ENCODE measurements at places on chromosomes 7 and 10.

DNA sequence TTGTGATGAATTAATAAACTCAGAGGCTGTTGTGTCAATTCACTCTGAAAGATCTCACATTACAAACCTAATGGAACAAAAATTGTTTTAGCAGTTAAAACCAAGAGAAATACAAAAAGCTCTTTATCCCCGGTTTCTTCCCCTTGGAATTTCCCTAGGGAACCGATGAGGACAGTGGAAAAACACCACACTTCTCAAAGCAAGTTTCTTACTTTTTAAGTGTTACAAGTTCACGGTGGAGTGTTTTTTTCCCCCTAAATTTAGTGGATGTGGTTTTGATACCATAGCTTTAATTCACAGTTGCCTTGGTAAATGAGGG lies 10.3 kb downstream of the BAMBI start:
- DNase-seq, result no peak

DNA sequence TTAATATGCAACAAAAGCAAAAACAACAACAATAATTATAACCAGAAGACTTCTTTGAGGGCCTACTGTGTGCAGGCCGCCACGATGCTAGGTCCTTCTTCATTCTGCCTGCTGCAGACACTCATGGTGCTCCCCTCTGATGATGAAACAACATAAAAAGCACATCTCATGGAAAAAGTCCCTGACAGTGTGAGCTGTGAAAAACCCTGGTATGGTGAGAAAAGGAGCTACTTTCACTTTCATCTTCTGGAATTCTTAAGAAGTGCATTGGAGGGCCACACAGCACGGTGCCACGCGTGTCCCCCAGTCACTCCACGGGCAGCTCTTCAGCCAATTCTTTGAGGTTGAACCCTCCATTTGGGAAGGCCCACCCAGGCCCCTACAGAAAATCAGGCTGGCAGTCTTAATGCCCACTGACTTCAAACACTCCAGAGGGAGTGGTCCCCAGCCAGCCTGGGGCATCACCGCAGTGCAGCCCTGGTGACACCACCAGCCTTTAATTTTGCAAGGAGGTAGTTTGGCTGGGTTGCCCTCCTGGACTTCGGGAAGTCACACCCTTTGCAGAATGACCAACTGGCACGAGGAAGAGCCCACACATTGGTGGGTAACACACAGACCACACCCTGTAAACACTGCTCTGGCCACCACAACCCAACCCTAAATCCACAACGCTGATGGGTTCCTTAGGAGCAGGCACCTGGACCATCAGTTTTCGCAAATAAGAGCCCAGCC lies 7.7 kb downstream of the KCNMA1 start:
- DNase-seq, result no peak

DNA sequence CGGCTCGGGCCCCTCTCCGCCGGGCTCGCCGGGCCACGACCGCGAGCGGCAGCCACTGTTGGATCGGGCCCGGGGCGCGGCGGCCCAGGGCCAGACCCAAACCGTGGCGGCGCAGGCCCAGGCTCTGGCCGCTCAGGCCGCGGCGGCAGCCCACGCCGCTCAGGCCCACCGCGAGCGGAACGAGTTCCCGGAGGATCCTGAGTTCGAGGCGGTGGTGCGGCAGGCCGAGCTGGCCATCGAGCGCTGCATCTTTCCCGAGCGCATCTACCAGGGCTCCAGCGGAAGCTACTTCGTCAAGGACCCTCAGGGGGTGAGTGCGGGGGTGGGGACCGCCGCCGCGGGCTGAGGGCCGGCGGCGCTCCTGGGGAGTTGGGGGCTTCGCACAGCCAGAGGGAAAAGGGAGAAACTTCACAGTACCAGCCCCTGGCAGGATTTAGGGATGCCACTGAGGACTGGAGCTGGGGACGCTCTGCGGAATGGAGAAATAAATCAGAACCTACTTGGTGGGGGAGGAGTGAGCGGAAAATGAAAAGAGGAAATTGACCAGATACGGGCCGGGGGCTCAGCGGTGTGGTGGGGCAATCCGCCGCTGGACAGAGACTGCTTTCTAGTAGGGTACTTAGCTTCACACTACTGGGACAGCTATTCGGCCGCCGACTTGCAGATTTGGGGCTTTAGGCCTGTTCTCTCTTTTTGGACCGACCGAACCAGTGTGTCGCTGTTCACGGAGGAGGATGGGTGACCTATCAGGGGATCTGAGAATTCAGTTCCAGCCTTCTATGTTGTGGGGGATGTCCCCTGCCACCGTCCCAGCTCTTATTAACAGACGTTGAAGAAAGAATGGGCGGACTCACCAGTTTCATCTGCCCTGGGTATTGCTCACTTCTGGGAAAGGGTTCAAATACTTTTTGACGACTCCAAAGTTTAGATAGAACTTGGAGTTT lies 669 bp downstream of the PI4K2A start:
- no peak for DNase-seq

- DNase-seq, result peak; percentile 47
Measured at GRCh38 chr7:34823650-34824258, 165.7 kb downstream of the NPSR1 start.

GRCh38 chr7:128777156-128778123 lies 1.8 kb upstream of the OPN1SW start:
- no peak for DNase-seq

- DNase-seq, result no peak
Measured at GRCh38 chr7:107021600-107021999, 22.9 kb upstream of the PRKAR2B start.

DNA sequence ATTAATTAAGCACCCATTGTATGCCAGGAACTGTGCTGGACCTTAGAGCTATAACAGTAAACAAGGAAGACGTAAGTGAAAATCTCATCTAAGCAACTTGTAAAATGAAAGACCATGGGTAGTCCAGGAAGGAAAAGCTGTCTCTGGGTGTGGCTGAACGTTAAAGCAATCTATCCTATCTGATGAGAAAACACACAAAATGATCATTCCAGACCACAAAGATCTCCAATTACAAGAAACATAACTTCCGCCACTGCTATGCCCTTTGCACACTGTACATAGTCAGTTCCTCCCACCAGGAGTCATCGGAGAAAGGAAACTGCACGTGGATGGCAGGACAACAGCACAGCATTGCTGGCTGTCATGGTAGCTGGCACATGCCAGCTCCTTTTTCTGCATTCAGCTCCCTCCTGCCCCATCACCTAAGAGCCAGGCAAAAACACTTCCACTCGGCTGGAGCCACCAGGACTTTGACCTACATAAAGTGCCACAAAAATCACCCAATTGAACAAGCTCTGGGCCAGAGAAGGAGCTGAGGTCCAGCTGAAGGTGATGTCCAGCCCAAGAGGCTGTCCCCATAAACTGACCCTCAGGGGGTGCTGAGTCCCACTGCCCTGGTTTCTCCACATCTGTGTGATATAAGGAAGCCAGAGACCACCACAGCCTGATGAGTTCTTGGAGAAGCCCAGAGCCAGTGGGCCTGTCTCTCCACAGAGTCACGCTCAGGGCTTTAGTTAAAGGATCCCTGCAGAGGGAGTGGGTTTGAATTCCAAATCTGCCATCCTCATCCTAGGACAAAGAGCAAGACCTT lies 56.4 kb downstream of the STEAP1B start:
- DNase-seq, result no peak

DNA sequence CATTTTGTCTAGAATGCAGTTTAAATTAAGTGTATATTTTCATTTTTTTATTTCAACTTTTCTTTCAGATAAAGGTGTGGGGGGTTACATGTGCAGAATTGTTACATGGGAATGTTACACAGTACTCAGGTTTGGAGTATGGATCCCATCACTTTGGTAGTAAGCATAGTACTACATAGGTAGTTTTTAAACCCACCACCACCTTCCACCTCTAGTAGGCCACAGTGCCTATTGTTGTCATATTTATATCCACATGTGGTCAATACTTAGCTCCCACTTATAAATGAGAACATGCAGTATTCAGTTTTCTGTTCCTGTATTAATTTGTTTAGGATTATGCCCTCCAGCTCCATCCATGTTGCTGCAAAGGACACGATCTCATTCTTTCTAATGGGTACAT lies 200.6 kb downstream of the CCDC7 start:
- no peak for DNase-seq

- DNase-seq, result no peak
Measured at GRCh38 chr10:120613180-120613579, 156.2 kb downstream of the PLPP4 start.

- peak; percentile 11 for DNase-seq
Measured at GRCh38 chr10:100998991-100999741, 442 bp upstream of the LZTS2 start.

- peak; percentile 29 for DNase-seq
Measured at GRCh38 chr10:61000769-61001730, 57.1 kb upstream of the RHOBTB1 start.

DNA sequence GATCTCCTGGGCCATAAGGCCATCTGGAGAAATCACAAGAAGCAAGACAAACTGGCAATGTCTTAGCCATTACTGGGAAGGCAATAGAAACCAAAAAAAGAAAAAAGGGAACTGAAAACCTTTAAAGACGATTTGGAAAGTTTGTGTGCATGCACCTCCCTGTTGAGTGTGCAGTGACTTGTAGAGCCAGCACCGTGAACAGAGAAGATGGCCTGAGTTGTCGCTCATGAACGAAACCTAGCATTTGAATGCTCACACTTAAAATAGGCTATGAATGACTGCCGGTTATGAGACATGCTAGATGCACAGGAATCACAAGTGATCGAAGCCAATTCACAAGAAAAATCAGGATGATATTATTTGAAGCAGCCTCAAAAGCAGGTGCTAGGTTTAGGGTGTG lies 151.3 kb upstream of the ADO start:
- DNase-seq, result no peak

DNA sequence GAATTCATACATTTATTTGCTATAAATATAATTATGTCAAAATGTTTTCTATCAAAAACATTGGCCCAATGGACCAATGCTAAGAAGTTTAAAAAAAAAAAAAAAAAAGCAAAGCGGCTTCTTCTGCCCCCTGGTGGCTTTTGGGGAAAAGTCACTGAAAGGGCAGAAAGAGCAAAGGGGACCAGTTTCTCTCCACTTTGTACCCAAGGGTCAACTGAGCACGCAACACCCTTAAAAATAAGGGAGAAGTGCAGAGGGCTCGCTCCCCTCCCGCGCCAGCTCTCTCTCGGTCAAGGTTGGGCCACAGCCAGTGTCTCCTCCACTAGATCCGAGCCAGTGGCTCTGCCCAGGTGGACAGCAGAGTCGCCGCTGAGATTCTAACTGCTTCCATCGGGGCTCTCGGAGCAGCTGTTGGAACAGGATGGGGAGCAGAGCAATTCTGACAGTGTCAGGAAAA lies 136.4 kb upstream of the FGFR2 start:
- no peak for DNase-seq

GRCh38 chr10:70872291-70872690 lies 16.1 kb downstream of the PCBD1 start:
- no peak for DNase-seq

- DNase-seq, result peak; percentile 68
Measured at GRCh38 chr7:110534241-110534931, 556.5 kb upstream of the LRRN3 start.

DNA sequence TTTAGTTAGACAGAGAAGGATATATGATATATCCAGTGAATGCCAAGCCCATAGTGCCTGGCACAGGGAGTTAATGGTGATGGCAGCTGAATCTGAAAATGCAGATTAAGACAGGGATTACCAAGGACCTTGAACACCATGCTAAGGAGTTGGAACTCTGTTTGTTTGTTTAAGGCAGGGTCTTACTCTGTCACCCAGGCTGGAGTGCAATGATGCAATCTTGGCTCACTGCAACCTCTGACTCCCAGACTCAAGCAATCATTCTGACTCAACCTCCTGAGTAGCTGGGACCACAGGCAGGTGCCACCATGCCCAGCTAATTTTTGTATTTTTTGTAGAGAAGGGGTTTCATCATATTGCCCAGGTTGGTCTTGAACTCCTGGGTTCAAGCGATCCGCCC lies 1.6 kb downstream of the AKR1D1 start:
- DNase-seq, result no peak

- no peak for DNase-seq
Measured at GRCh38 chr7:12890586-12890985, 203.2 kb downstream of the ARL4A start.

GRCh38 chr10:48564466-48565160 lies 40.3 kb downstream of the ARHGAP22 start:
- DNase-seq, result no peak

DNA sequence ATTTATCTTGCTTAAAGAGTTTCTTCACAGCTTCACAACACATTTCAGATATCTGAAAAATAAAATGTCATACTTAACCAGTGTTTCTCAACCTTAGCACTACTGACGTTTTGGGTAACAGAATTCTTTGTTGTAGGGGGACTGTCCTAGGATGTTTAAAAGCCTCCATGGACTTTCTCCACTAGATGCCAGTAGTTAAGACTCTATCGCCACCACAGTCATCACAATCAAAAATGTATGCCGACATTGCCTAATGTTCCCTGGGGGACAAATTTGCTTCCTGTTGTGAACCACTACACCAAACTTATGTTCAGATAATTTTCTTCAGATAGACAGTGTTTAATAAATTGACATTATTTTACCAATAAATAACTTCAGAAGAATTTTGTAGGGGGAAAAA lies 13.4 kb downstream of the NOC3L start:
- DNase-seq, result no peak

DNA sequence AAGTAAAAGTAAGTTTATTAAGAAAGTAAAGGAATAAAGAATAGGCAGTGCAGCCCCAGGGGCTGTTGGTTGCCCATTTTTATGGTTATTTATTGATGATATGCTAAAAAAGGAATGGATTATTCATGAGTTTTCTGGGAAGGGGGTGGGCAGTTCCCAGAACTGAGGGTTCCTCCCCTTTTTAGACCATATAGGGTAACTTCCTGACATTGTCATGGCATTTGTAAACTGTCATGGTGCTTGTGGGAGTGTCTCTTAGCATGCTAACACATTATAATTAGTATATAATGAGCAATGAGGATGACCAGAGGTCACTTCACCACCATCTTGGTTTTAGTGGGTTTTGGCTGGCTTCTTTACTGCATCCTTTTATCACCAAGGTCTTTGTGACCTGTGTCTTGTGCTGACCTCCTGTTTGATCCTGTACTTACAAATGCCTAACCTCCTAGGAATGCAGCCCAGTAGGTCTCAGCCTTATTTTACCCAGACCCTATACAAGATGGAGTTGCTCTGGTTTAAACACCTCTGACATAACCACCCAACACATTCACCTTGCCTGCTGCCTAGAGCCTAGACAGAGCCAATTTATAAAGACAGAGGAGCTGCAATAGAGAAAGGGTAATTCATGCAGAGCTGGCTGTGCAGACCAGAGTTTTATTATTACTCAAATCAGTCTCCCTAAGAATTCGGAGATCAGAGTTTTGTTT lies 10.9 kb upstream of the ERCC6 start:
- no peak for DNase-seq

GRCh38 chr7:44762726-44763522 lies 14.3 kb downstream of the ZMIZ2 start:
- no peak for DNase-seq

DNA sequence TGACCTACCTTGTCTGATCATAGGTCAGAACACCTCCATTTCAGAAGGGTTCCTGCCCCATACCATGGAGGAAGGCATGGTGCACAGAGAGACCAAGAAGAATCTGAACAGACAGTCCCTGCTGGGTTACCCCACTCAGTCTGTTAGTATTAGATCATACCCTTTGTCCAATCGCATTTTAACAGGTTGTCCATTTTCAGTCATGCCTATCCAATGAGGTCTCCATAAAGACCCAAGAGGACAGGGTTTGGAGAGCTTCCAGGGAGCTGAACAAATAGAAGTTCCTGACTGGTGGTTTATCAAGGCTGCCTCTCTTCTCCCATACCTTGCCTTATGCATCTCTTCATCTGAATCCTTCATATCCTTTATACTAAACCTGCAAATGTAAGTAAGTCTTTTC lies 21.2 kb upstream of the SLC16A12 start:
- no peak for DNase-seq

GRCh38 chr10:97673736-97674525 lies 13.1 kb downstream of the AVPI1 start:
- DNase-seq, result no peak

- no peak for DNase-seq
Measured at GRCh38 chr10:93313798-93314197, 168.3 kb downstream of the MYOF start.

Measured in NCI-H1105 treated with DMSO at 0.1 percent for 48 hours (cell line).